ENCODE measurements at places on chromosomes 3 and 15. TPM values are rescaled to one million over a fixed set of nuclear protein-coding genes. Genes with fewer than 3 reads are reported as not detected.

- no peaks in the 10 kb centered on the region for H3K36me3 ChIP-seq
- H3K27ac ChIP-seq, result no peak overlapping the region
- no peak for DNase-seq
- no peaks in the 10 kb centered on the region for H3K4me1 ChIP-seq
- no peak overlapping the region for H3K4me3 ChIP-seq
These were observed 86.3 kb upstream of the RASGRP1 start for GRCh38 chr15:38650936-38651327.

COLQ gene
- total RNA-seq, result 2.0 TPM

- H3K4me3 ChIP-seq, result no peak overlapping the region
- no peaks in the 10 kb centered on the region for H3K27me3 ChIP-seq
- no peaks in the 10 kb centered on the region for H3K4me1 ChIP-seq
- no peaks in the 10 kb centered on the region for H3K36me3 ChIP-seq
These were observed 132.4 kb downstream of the P3H2 start for GRCh38 chr3:189988322-189988721.

GRCh38 chr3:196971094-196971698 is 2.6 kb upstream of the PIGZ start:
- H3K4me3 ChIP-seq, result no peak overlapping the region
- peaks cover 11% of the 10 kb centered on the region for H3K4me1 ChIP-seq
- no peak overlapping the region for H3K27ac ChIP-seq
- DNase-seq, result no peak
- no peaks in the 10 kb centered on the region for H3K27me3 ChIP-seq

SPINK8 gene
- total RNA-seq, result not detected

TEX55 gene
- total RNA-seq, result not detected

DNA sequence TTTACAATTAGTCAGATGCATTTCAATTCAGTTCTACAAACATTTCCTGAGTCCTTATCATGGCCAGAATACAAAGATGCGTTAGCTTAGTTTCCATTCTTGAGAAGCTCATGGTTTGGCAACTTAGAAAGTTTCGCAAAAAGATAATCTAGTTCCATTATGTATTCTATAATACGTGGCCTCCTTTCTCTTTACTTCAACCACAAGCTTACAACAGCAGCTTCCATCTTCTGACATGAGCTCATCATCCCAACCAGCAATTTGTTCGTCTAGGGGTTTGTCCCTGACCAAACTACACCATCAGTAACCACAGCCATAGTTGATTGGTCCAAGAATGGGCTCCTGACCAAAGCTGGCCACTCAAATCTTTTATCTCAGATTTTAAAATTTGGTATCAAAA is 267.6 kb upstream of the TBC1D5 start:
- no peaks in the 10 kb centered on the region for H3K36me3 ChIP-seq
- no peak overlapping the region for H3K27ac ChIP-seq
- H3K4me1 ChIP-seq, result no peaks in the 10 kb centered on the region
- no peaks in the 10 kb centered on the region for H3K27me3 ChIP-seq
